ENCODE measurements at places on chromosomes 12 and 14.

GRCh38 chr14:32413967-32414640, 85.0 kb downstream of the AKAP6 start:
- H3K36me3 ChIP-seq: no peaks in the 10 kb centered on the region
- no peak overlapping the region for H3K27ac ChIP-seq
- H3K4me3 ChIP-seq: no peak overlapping the region
- H3K4me1 ChIP-seq: peaks cover 7% of the 10 kb centered on the region

- H3K36me3 ChIP-seq: no peaks in the 10 kb centered on the region
- no peaks in the 10 kb centered on the region for H3K4me1 ChIP-seq
- H3K27me3 ChIP-seq: no peaks in the 10 kb centered on the region
- H3K27ac ChIP-seq: no peak overlapping the region
- DNase-seq: peak; percentile 89
Observed at GRCh38 chr12:81209012-81209411, 131.1 kb downstream of the ACSS3 start.

GRCh38 chr12:122394626-122395194, 27.8 kb downstream of the CLIP1 start:
- no peaks in the 10 kb centered on the region for H3K27me3 ChIP-seq
- no peaks in the 10 kb centered on the region for H3K36me3 ChIP-seq
- H3K4me3 ChIP-seq: no peak overlapping the region
- H3K4me1 ChIP-seq: peaks cover 6% of the 10 kb centered on the region
- no peak overlapping the region for H3K27ac ChIP-seq
- no peak for DNase-seq

DNA sequence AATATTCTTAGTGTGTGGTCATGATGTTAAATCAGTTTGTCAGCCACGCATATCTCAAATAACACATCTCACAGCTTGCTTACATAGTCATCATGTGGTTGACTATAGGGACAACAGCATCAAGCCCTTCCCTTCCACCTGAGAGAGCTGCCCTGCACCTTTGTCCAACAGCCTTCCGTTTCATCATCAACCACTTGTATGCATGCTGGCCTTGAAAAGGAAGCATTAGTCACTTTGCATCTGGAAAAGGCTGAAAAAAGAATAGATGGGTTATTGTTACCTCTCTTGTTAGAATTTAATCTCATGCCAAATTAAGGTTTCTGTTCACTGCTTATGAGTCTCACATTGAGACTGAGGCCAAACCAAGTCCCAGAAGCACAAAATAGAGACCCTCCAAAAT, 1586.5 kb upstream of the SEL1L start:
- H3K27ac ChIP-seq: no peak overlapping the region
- H3K36me3 ChIP-seq: no peaks in the 10 kb centered on the region
- H3K27me3 ChIP-seq: no peaks in the 10 kb centered on the region
- DNase-seq: no peak
- no peak overlapping the region for H3K4me3 ChIP-seq

- DNase-seq: no peak
- no peaks in the 10 kb centered on the region for H3K27me3 ChIP-seq
- no peak overlapping the region for H3K4me3 ChIP-seq
- H3K36me3 ChIP-seq: no peaks in the 10 kb centered on the region
Observed at GRCh38 chr14:89013098-89013504, 188.7 kb downstream of the TTC8 start.

GRCh38 chr12:104768033-104768432, 190.1 kb downstream of the SLC41A2 start:
- H3K27ac ChIP-seq: no peak overlapping the region
- no peaks in the 10 kb centered on the region for H3K4me1 ChIP-seq
- no peaks in the 10 kb centered on the region for H3K36me3 ChIP-seq
- no peaks in the 10 kb centered on the region for H3K27me3 ChIP-seq
- DNase-seq: no peak

GRCh38 chr12:111767362-111768158, 827 bp downstream of the ALDH2 start:
- no peaks in the 10 kb centered on the region for H3K27me3 ChIP-seq
- H3K36me3 ChIP-seq: peaks cover 4% of the 10 kb centered on the region
- DNase-seq: no peak

DNA sequence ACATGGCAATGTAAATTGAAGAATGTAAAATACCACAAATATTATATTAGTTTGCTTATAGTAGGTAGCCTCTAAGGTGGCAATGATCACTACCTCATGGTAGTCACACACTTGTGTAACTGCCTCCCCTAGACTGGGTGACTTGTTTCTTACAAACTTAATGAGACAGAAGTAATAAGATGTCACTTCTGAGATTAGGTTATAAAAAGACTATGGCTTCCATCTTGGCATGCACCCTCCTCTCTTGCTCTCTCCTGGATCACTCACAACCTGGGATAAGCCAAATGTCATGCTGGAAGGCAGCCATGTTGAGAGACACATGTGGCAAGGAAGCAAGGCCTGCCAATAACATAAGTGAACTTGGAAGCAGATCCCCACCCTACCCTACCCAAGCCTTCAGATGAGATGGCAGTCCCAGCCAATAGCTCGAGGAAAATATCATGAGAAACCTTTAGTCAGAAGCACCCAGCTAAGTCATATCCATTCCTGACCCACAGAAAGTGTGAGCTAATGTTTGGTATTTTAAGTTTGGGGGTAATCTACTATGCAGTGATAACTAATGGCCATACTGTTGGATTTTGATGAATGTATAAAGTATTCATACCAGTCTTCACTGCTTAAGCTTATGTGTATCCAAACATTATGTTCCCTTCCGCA, 43.3 kb downstream of the PPP1R12A start:
- DNase-seq: no peak
- H3K4me1 ChIP-seq: peaks cover 22% of the 10 kb centered on the region
- H3K27me3 ChIP-seq: no peaks in the 10 kb centered on the region
- H3K4me3 ChIP-seq: no peak overlapping the region

- peak; percentile 46 for DNase-seq
- H3K4me1 ChIP-seq: no peaks in the 10 kb centered on the region
- H3K27me3 ChIP-seq: no peaks in the 10 kb centered on the region
- H3K4me3 ChIP-seq: no peak overlapping the region
Observed at GRCh38 chr12:129641926-129642325, 261.9 kb downstream of the TMEM132D start.

- no peaks in the 10 kb centered on the region for H3K27me3 ChIP-seq
- no peaks in the 10 kb centered on the region for H3K4me1 ChIP-seq
- peaks cover 38% of the 10 kb centered on the region for H3K36me3 ChIP-seq
Observed at GRCh38 chr12:133010657-133011297, 24.6 kb downstream of the ZNF26 start.

GRCh38 chr14:92040431-92041051, 682 bp upstream of the TRIP11 start:
- peaks cover 2% of the 10 kb centered on the region for H3K4me1 ChIP-seq
- H3K36me3 ChIP-seq: no peaks in the 10 kb centered on the region
- H3K27ac ChIP-seq: peak overlapping the region; percentile 94
- peak; percentile 41 for DNase-seq

DNA sequence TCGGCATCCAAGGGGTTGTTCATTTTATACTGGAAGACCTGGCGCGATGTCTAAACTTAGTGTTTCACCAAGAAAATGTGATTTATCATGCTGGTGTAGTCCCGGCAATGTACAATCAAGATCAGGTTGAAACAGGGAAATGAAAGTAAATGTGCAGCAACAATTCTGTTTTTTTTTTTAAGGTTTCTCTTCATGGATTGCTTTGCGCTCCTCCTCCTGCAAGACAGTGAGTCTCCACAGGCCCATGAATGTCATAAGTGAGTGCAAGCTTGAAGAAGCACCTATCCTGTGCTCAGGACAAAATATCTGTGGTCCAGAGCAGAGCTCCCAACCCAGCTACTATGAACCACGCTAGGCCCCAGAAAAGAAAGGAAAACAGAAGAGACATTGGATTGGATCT, 143.4 kb downstream of the KCNK10 start:
- DNase-seq: no peak
- H3K4me1 ChIP-seq: no peaks in the 10 kb centered on the region
- H3K27ac ChIP-seq: no peak overlapping the region
- H3K27me3 ChIP-seq: no peaks in the 10 kb centered on the region

DNA sequence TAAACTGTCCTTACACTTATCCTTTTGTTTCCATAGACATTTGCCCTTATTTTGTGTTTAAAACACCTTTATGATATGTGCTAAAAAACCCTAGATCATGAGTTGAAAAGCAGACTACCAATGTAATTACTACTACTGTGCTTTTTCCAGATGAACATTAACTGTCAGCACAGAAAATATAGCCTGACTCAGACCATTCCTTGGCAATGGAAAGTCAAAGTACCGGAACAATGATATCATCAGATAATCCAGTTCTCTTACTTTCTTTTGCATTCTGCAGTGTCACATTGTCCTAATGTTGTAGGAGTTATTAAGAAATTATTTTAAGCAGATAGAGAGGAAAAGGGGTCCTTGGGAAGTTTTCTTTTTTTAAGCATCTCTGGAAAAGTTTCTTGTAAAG, 1189.0 kb upstream of the FLRT2 start:
- H3K27me3 ChIP-seq: no peaks in the 10 kb centered on the region
- H3K4me1 ChIP-seq: no peaks in the 10 kb centered on the region
- H3K27ac ChIP-seq: no peak overlapping the region

GRCh38 chr12:104796475-104796862, 161.6 kb downstream of the SLC41A2 start:
- H3K27me3 ChIP-seq: no peaks in the 10 kb centered on the region
- no peak for DNase-seq
- H3K4me1 ChIP-seq: no peaks in the 10 kb centered on the region
- H3K27ac ChIP-seq: no peak overlapping the region
- no peaks in the 10 kb centered on the region for H3K36me3 ChIP-seq

GRCh38 chr14:24392325-24393091, 6.3 kb upstream of the NYNRIN start:
- no peaks in the 10 kb centered on the region for H3K27me3 ChIP-seq
- H3K27ac ChIP-seq: no peak overlapping the region
- DNase-seq: no peak

DNA sequence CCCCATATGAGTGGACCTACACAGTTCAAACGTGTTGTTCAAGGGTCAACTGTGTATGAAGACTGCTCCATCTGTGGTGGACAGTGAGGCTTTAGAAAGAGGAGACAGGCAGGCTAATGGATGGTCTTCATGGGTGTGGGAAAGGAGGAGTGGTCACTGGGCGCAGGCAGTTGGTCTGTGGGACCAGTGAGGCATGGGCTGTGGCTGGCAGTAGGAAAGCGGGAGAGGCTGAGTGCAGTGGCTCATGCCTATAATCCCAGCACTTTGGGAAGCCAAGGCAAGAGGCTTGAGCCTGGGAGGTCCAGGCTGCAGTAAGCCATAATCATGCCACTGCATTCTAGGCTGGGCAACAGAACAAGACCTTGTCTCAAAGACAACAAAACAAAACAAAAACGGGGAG, 2.0 kb upstream of the NR4A1 start:
- no peak for DNase-seq
- no peak overlapping the region for H3K4me3 ChIP-seq
- H3K4me1 ChIP-seq: peaks cover 25% of the 10 kb centered on the region
- H3K27ac ChIP-seq: no peak overlapping the region
- H3K27me3 ChIP-seq: no peaks in the 10 kb centered on the region

GRCh38 chr12:54716261-54716660, 68.1 kb upstream of the DCD start:
- H3K27me3 ChIP-seq: no peaks in the 10 kb centered on the region
- H3K4me1 ChIP-seq: no peaks in the 10 kb centered on the region
- no peaks in the 10 kb centered on the region for H3K36me3 ChIP-seq
- H3K4me3 ChIP-seq: no peak overlapping the region
- no peak for DNase-seq

DNA sequence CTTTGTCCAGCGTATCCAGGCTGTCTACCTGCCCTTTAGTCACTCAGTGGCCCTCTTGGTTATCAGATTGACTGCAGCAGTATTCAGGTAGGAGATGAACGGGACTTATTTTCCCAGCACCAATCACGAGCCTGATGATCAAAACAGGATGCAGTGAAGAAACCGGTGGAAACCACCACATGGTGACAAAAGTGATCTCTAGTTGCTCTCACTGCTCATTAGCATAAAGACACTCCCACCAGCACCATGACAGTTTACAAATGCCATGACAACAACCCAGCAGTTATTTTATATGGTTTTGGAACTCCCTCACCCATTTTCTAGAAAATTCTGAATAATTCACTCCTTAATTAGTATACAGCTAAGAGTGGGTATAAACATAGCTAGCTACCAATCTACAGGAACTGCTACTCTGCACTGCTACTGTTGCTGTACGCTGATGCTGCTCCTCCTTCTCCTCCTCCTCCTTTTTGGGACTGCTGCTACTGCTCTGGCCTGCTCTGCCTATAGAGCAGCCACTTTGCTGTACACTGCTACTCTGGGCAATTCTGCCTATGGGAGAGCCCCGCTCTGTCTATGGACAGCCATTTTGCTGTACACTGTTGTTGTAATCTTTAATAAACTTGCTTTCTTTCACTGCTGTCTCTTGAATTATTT, 142.5 kb upstream of the SSTR1 start:
- no peaks in the 10 kb centered on the region for H3K27me3 ChIP-seq
- no peaks in the 10 kb centered on the region for H3K4me1 ChIP-seq
- H3K4me3 ChIP-seq: no peak overlapping the region

DNA sequence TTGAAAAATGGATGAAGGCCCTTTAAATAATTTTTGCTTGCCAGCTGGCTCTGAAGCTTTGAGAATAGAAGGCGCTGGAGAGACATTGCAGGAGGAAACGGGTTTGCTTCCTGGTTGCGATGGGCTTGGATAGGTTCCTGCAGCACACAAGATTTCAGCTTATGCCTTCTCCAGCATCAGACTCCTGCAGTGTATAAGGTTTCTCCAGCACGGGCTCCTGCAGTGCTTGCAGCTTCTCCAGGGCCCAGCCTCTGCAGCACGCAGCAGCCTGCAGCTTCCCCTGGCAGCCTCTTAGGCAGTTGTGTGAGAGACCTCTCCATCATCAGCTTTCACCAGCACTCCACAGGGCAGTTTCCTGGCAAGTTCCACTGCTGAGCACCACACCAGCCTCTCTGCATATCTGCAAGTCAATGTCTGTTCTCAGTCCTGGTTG, 78.7 kb upstream of the ZDHHC17 start:
- no peak overlapping the region for H3K4me3 ChIP-seq
- H3K27ac ChIP-seq: no peak overlapping the region
- no peaks in the 10 kb centered on the region for H3K4me1 ChIP-seq
- DNase-seq: peak; percentile 31

DNA sequence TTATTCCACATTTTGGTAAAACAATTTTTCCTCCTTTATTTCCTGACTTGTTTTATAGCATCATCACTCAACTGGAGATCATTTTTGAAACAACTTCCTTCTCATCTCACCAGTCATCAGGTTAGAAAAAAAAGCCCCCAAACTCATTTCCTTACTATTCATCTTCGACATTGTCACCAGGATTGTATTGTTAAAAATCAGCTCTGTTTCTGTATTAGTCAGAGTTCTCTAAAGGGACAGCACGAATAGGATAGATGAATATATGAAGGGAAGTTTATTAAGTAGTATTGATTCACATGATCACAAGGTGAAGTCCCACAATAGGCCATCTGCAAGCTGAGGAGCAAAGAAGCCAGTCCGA, 392.6 kb downstream of the FUT8 start:
- no peak for DNase-seq
- H3K27ac ChIP-seq: no peak overlapping the region
- H3K4me1 ChIP-seq: no peaks in the 10 kb centered on the region
- H3K4me3 ChIP-seq: no peak overlapping the region
- no peaks in the 10 kb centered on the region for H3K36me3 ChIP-seq

Data from kidney (tissue), 22 donors.